ENCODE measurements at places on chromosomes 7 and 10.

GRCh38 chr10:26890956-26891355 lies 30.2 kb upstream of the ABI1 start:
- H3K27me3 ChIP-seq = no peaks in the 10 kb centered on the region
- no peak for DNase-seq
- no peak overlapping the region for H3K4me3 ChIP-seq

GRCh38 chr10:112491144-112491543 lies 44.1 kb downstream of the VTI1A start:
- H3K4me1 ChIP-seq = no peaks in the 10 kb centered on the region
- no peak overlapping the region for H3K27ac ChIP-seq
- no peaks in the 10 kb centered on the region for H3K27me3 ChIP-seq
- no peak overlapping the region for H3K4me3 ChIP-seq

DNA sequence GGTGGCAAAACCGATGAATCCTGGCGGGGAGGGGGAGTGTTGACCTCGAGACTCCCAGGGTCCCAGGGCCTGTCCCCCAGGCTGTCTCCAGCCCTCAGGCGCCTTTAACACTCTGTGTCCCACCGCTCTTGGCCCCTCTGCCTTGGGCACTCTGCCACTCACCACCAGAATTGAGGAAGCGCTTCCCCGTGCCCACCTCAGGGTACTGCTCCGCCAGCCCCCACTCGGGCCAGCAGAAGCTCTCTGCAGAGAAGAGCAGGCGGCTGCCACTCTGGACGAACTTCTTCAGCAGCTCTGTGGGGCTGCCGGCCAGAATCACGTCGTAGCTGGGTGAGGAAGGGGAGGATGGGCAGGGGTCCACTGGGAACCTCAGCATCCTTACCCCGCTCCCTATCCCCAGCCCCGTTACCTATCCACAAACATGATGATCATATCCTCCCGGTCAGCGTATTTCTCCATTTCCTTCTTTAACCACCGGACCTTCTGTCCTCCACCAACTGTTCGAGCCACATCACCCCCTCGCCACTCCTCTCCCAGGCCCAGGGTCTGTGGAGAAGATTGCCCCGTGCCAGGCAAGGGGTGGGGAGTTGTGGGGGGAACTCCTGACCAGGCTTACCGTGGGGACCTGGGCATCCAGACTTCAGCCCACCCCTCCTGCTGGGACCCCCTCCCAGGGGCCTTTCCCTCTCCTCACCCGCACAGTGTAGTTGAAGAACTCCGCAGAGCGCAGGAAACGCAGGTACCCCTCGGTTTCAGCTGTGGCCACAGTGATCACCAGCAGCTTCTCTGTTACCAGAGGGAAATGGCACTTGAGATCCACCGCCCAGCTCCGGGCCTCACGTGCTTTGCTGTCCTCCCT lies 1.2 kb downstream of the PLOD3 start:
- no peaks in the 10 kb centered on the region for H3K36me3 ChIP-seq
- H3K27ac ChIP-seq = peak overlapping the region; percentile 76
- peak overlapping the region; percentile 82 for H3K4me3 ChIP-seq
- peaks cover 25% of the 10 kb centered on the region for H3K4me1 ChIP-seq
- DNase-seq = no peak

DNA sequence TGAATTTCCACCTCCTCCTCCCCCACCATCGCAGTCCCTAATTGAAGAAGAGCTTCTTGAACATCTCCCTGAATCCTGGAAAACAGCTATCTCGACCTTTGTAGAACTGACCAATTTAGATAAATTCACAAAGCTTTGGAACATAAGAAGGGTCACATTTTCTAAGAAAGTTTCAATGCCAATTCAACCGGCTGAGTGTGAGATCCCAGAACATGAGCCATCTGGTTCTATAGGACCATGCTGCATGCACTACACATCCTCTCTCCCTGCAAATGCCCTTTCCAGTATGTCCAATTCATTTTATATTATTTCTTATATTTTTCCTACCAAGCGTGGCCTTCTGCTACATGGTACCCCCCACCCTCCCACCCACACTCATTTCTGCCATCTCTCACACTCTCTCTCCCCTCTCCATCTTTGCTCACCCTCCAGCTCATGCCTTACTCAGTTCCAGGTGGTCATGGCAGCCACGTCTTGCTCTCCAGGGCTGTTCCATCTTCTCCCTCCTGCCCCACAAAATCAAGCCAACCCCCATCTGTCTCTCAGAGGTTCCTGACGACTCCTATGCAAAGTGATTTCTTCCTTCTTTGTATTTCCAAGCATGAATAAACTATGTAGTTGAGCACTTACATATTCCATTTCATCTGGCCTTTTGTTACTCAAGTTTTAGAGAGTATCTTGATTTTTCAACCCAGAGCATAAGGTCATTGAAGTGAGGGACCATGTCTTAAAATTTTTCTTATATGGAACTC lies 19.3 kb downstream of the FRMD4A start:
- H3K4me1 ChIP-seq = no peaks in the 10 kb centered on the region
- H3K36me3 ChIP-seq = no peaks in the 10 kb centered on the region
- no peak for DNase-seq
- no peak overlapping the region for H3K27ac ChIP-seq
- H3K27me3 ChIP-seq = no peaks in the 10 kb centered on the region

DNA sequence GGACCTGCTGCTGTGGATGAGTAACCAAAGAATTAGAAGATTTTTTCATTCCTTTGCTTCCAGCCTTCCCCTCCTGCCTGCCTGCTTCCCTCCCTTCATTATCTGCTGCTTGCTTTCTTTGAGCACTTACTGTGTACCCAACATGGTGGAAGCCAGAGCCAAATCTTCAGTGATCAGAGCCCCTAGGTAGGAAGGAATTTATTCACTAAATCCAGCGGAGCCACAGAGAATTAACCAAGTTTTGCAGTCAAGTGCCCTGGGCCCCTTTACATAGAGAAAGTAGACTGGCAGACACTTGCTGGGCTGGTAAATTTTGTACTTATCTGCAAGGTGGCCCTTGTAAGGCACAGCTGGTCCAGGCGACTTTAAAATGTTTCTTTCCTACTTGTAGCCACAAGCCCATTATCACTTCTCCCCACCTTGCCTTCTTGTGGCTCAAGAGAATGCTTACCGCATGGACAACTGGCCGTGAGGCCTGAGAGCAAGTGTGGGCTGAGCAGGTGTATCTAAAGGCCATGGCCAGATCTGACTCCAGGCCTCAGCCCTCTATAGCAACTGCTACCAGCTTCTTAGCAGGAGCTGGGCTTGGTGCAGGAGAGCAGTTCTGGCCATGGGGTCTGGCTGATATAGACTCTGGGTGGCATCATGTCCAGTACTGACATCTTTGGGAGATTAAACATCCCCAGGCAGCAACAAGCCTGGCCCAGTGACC lies 11.1 kb downstream of the UNC5B start:
- no peaks in the 10 kb centered on the region for H3K4me1 ChIP-seq
- H3K27ac ChIP-seq = no peak overlapping the region
- DNase-seq = no peak

- no peaks in the 10 kb centered on the region for H3K36me3 ChIP-seq
- no peaks in the 10 kb centered on the region for H3K4me1 ChIP-seq
- DNase-seq = no peak
- H3K4me3 ChIP-seq = no peak overlapping the region
- no peaks in the 10 kb centered on the region for H3K27me3 ChIP-seq
Measured at GRCh38 chr7:15046861-15047260, 144.3 kb upstream of the DGKB start.

DNA sequence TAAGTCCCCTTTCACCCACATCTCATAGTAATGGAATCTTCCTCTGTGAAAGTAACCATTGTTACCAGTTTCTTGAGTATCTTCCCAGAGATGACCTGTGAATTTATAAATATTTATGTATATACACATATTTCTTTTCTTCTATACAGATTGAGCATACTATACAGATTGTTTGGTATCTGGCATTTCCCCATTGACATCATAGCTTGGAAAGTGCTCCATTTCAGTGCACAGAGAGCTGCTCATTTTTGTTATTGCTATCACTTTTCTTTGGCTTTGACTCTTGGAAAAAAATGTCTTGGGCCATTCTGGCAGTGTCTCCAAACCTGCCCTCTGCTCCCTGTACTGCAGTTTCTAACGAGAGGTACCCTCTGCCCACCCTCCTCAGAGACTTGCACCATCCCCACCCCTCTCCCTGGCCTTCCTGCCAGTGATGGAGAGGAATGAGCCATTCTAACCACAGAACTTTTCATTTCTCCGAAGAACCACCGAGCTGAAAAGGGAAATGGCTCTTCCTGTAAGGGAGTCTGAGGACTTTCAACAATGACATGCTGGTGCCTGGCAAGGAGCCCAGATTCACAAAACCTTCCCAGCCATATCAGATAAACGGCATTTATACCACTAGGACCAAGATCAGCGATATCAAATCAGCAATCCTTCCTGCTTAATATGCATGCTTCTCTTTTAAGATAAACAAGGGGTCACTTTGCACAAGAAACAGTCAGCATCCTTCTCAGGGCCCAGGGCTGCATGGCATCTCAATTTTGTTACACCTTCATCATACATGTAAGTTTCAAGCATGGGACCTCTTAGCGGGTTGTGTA lies 19.7 kb upstream of the CCSER2 start:
- H3K4me3 ChIP-seq = no peak overlapping the region
- no peaks in the 10 kb centered on the region for H3K27me3 ChIP-seq
- no peaks in the 10 kb centered on the region for H3K36me3 ChIP-seq
- no peak overlapping the region for H3K27ac ChIP-seq
- no peak for DNase-seq

DNA sequence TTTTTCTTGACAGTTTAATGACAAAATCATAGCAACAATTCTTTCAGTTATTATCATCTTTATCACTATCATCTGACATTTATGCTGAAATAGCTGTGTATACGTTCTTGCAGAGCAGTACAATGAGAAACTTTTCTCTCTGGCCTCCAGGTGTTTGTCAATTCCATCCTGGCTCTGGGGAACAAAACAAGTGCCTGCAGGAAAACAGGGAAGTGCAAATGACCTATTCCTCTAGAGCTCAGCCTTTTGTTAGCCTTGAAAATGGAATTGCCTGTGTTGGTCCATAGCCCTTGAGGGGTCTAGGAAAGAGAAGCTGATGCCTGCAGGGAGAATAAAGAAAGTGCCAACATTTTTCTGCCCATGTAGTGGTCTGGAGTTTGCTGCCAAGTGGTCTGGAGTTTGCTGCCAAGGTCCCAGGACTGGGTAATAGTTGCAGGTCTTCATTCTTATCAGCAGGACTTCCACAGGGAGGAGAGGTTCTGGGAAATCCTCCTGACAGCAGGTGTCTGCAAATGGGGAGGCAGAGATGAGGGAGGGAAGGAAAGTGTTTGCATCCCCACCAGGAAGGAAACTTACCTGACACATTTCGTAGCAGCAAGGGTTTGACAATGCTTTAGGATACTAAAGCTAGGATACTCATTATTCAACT lies 10.1 kb upstream of the CSTF2T start:
- H3K27ac ChIP-seq = no peak overlapping the region
- H3K36me3 ChIP-seq = no peaks in the 10 kb centered on the region
- DNase-seq = no peak

DNA sequence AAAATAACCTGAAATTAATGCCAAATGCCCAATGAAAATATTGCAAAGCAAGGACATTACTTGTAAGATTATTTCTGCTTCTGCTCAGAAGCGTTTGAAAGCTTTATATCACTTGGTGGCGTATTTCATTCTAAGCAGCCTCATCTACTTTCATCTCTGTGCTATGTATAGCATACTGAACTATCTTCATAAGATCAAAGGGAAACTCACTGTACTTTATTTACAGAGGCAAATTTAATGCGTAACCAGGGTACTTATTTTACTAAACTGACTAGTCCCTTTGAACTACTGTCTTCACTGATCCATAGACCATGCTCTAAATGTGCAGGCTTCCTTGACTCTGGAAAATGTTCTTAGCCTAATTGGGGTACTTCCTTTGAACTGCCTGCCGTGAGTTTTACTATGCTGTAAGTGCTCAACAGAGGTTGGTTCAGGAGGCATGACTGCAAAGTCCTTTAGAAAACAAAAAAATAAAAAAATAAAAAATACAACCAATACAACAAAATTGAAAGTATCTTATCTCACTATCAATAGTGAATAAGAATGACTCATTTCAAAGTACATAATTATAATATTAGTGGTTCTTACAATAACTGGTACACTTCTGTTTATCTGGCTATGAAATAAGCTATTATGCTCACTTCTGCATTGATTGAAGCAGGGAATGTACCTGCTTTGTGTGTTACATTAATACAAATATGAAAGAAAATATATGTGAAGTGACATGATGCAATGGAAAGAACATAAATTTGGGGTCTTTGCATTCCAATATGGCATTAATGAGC lies 41.0 kb upstream of the TSPAN12 start:
- no peak for DNase-seq
- no peak overlapping the region for H3K27ac ChIP-seq
- no peaks in the 10 kb centered on the region for H3K36me3 ChIP-seq
- no peaks in the 10 kb centered on the region for H3K4me1 ChIP-seq
- no peaks in the 10 kb centered on the region for H3K27me3 ChIP-seq

DNA sequence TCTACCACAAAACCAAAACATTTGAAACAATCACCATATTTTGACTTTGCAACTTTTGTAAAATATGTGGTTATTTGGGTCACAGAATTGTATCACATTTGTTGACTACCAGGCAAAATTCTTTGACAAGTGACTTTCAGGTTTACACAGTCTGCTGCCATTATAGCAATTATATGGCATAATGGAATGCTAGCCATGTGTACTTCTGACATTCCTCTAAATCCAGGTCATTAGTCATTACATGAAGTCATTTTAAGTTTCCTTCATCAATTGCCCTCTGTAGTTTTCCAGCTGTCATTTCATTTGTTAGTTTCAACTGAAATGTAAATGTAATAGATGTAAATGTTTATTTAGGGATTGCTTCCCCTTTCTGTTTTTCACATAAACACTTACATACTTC lies 137.5 kb downstream of the IMMP2L start:
- H3K4me3 ChIP-seq = no peak overlapping the region
- H3K27me3 ChIP-seq = no peaks in the 10 kb centered on the region
- no peaks in the 10 kb centered on the region for H3K4me1 ChIP-seq
- no peaks in the 10 kb centered on the region for H3K36me3 ChIP-seq
- DNase-seq = no peak

DNA sequence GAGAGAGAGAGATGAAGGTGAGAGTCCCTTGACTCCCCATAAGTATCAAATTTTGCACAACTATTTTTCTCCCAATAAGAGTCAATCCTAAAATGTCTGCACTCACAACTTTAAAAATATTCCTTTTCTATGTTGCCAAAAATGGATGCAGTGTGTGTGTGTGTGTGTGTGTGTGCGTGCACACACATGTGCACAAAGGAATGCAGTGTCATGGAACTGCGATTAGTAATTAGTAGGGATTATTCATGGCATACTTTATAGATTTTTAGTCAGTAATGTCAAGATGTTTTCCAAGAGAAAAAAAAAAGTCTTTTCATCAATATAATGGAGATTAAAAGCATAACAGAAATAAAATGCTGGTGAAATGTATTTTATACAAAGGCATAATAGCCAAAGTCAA lies 179.1 kb upstream of the LRRTM3 start:
- no peaks in the 10 kb centered on the region for H3K4me1 ChIP-seq
- no peaks in the 10 kb centered on the region for H3K27me3 ChIP-seq
- no peak overlapping the region for H3K4me3 ChIP-seq
- no peak overlapping the region for H3K27ac ChIP-seq

DNA sequence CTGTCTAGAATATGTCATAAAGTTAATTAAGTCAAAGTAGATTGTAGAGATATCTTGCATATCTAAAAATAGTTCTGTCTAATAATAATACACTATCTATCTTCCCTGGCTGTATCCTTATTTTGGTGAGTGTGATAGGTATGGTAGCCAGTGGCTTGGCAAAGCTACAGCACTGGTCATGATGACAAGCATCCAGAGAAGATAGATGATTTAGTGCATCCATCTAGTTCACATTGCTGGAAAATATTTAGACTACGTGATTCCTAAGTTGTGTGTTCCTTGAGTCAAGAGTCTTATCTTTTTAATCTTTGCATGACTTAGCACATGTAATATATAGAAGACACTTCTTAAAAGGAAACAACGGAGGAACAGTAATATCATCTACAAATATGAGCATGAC lies 711.2 kb upstream of the KCND2 start:
- DNase-seq = no peak
- H3K4me1 ChIP-seq = no peaks in the 10 kb centered on the region
- no peaks in the 10 kb centered on the region for H3K36me3 ChIP-seq
- H3K27me3 ChIP-seq = no peaks in the 10 kb centered on the region

Data from CD8-positive, alpha-beta memory T cell (primary cell).